IMR-90 (cell line): ENCODE measurements at places on chromosomes 5 and 9. TPM values are rescaled to one million over a fixed set of nuclear protein-coding genes. Genes with fewer than 3 reads are reported as not detected.

- peaks cover 6% of the 10 kb centered on the region; the same call in 1 of the 2 replicates for H3K4me1 ChIP-seq
- no peaks in the 10 kb centered on the region for H3K36me3 ChIP-seq
- H3K4me3 ChIP-seq, result no peak overlapping the region
- H3K27ac ChIP-seq, result no peak overlapping the region
Observed at GRCh38 chr5:144189800-144190429, 19.2 kb downstream of the KCTD16 start.

GRCh38 chr5:5343568-5343967 lies 78.9 kb upstream of the ICE1 start:
- H3K27me3 ChIP-seq, result no peaks in the 10 kb centered on the region
- H3K27ac ChIP-seq, result no peak overlapping the region
- H3K4me3 ChIP-seq, result no peak overlapping the region
- H3K36me3 ChIP-seq, result no peaks in the 10 kb centered on the region

The PDE6A gene
- polyA plus RNA-seq, result not detected in 2 replicates

The TGFBI gene
- 1,362 and 1,551 TPM in 2 replicates for polyA plus RNA-seq

DNA sequence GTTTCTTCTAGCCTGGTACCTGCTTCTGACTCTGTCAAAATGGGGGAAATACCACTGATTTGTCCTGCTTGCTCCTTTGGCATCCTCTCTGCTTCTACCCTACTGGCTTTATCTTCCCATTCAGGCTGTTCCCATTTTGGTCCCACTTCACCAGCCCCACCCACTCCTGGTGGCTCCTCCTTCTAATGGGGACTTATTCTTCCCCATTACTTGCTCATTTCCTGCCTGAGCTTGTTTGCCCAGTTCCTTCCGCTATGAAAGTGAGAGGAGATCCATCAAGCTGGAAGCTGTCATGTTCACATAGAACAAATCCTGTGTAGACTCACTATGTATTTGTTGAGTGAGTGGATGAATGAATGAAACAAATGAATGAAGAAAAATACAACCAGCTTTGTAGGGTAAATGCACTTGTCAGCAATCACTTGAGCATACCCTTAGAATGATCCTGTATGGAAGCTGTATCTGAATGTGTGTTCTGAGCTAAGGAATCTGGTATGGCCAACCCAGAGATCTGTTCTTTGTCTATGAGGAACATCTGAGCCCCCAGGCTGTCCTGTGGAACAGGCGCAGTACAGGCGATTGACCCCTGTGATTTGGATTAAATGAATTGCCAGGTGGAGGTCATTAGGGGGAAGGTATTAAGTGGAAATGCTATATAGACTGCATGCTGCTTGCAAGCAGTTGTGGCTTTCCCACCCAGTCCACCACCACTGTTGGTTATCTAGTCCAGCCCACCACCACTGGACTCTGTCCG lies 89.5 kb downstream of the APBA1 start:
- no peaks in the 10 kb centered on the region for H3K27me3 ChIP-seq
- H3K4me1 ChIP-seq, result peaks cover 2% of the 10 kb centered on the region; the same call in 1 of the 2 replicates
- no peaks in the 10 kb centered on the region for H3K36me3 ChIP-seq
- no peak overlapping the region for H3K4me3 ChIP-seq
- no peak overlapping the region for H3K27ac ChIP-seq

DNA sequence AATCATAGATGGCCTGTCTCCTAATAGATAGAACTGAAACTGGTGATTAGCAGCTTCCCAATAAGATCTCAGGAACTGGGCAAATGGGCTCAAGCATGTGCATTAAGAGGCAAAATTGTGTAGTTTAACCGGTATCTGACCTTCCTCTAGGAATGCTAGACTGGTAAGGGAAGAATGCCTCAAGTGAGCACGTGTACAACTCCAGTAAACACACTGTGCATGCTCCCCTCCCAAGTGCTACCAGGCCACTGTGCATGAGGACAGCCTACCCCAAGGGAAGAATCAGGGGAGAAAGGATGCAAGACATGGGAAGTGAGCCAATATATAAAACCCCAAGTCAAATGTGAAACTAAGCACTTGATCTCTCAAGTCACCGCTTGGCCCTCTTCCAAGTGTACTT lies 1157.4 kb upstream of the CDH18 start:
- no peaks in the 10 kb centered on the region for H3K4me1 ChIP-seq
- H3K27ac ChIP-seq, result no peak overlapping the region
- no peaks in the 10 kb centered on the region for H3K36me3 ChIP-seq
- H3K27me3 ChIP-seq, result no peaks in the 10 kb centered on the region

DNA sequence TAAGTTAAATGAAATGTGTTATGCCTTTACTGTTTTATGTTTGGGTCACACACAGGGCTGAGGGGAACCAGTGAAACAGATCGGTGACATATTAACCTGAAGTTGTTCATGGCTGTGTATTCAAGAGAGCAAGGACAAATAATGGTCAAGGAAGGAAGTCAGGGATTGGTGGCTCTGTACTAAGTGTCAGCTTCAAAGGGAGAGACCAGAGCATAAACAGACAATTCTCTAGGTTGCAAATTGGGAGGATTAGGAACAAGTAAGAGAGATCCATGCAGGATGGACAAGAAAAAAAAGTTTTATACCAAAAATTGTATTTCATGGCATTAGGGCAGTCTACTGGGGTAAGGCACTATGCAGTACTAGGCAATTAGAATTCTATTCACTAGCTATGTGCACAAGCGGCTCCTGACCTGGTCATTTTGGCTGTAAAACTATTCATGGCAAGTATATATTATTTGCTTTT lies 156.3 kb downstream of the PLPPR1 start:
- DNase-seq, result no peak
- H3K36me3 ChIP-seq, result no peaks in the 10 kb centered on the region
- H3K27me3 ChIP-seq, result no peaks in the 10 kb centered on the region
- no peak overlapping the region for H3K4me3 ChIP-seq
- H3K27ac ChIP-seq, result no peak overlapping the region

GRCh38 chr9:100160021-100160420 lies 61.0 kb downstream of the INVS start:
- H3K27ac ChIP-seq, result no peak overlapping the region
- DNase-seq, result no peak
- no peaks in the 10 kb centered on the region for H3K36me3 ChIP-seq
- no peak overlapping the region for H3K4me3 ChIP-seq

DNA sequence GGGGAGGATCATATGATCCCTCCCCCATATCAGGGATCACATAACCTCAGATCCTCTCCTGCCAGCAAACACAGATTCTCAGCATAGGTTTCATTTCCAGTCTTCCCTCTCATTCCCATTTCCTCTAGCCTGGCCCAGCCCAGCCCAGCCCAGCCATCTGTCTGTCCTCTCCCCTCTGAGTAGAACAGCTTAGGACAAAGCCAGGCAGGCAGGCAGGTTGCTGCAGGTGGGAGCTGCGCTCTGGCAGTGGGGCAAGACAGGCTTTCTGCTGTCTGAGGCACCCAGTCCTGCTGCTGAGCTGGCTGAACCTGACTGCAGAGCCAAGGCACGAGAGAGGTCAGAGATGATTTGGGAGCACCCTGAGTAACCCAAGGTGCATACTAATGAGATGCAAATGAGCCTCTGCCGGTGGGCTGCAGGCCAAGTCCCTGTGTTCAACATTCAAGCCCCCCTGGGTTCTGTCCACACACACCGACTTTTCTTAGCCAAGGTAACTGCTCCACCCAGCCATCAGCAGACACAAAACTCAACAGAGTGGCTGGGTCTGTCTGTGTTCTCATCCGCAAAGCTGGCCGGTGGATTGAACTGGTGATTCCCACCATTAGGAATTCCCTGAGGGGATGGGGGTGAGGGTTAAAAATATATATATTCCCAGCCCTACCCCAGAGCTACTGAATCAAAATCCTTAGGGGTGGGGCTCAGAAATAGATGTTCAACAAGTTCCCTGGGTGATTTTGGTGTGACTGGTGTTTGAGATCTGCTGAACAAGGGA lies 9.1 kb downstream of the FAT2 start:
- H3K4me1 ChIP-seq, result no peaks in the 10 kb centered on the region
- H3K4me3 ChIP-seq, result no peak overlapping the region
- peaks cover 9% of the 10 kb centered on the region; the same call in 1 of the 2 replicates for H3K27me3 ChIP-seq
- no peaks in the 10 kb centered on the region for H3K36me3 ChIP-seq

DNA sequence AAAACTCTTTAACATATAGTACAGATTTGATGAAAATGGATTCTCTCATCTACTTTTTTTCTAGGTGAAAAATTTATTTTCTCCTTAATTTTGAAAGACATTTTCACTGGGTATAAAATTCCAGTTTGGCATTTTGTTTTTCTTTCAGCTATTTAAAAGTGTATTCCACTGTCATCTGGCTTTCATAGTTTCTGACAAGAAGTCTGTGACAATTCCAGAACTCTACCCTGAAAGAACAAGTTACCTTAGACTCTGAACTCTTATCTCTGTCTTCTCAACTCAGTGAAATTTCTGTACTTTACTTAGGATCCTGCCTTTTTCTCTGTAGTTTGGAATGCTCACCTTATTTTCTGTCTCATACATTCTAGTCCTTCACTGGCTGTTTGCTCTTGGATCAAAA lies 161.7 kb downstream of the RANBP17 start:
- DNase-seq, result peak; percentile 1
- no peak overlapping the region for H3K27ac ChIP-seq
- no peaks in the 10 kb centered on the region for H3K27me3 ChIP-seq
- H3K36me3 ChIP-seq, result peaks cover 3% of the 10 kb centered on the region; the same call in 1 of the 2 replicates
- no peak overlapping the region for H3K4me3 ChIP-seq

GRCh38 chr5:131671994-131672655 lies 37.1 kb upstream of the RAPGEF6 start:
- peak overlapping the region; percentile 97; the same call in 1 of the 2 replicates for H3K27ac ChIP-seq
- H3K4me1 ChIP-seq, result peaks cover 20% of the 10 kb centered on the region
- H3K4me3 ChIP-seq, result no peak overlapping the region
- H3K36me3 ChIP-seq, result peaks cover 22% of the 10 kb centered on the region
- H3K27me3 ChIP-seq, result no peaks in the 10 kb centered on the region

The CCNI2 gene
- polyA plus RNA-seq, result not detected in 2 replicates
